Stimulated activated naive CD8-positive, alpha-beta T cell treated with anti-CD3 and anti-CD28 coated beads, Interleukin-15, amount 100 ng/mL, for 72 hours (primary cell): ENCODE measurements at places on chromosomes 13 and 19.

- no peak for DNase-seq
These were observed 472.5 kb downstream of the COG6 start for GRCh38 chr13:40127925-40128324.

DNA sequence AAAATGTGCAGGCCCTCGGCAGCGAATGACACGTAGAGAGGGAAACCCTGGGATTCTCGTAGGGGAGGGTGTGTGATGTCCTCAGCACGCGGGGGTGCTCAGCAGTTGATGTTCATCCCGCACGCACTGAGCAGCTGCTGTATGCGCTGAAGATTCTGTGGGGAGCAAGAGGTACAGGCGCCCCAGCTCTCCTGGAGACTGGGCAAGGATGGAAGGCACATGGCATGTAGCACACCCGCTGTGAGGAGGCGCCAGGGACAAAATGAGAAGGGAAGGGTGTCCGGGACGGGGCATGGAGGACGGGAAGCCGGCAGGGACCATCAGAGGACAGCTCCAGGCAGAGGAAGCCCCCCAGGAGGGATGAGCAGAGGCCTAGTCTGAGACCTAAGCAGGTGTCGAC lies 15.4 kb downstream of the ATP11A start:
- no peak for DNase-seq

GRCh38 chr13:34347784-34348573 lies 530.0 kb downstream of the RFC3 start:
- no peak for DNase-seq

- no peak for DNase-seq
These were observed 485.8 kb downstream of the ZNF536 start for GRCh38 chr19:30857966-30858490.

- DNase-seq: peak; percentile 97
These were observed 4.1 kb upstream of the EML2 start for GRCh38 chr19:45643024-45643926.

DNA sequence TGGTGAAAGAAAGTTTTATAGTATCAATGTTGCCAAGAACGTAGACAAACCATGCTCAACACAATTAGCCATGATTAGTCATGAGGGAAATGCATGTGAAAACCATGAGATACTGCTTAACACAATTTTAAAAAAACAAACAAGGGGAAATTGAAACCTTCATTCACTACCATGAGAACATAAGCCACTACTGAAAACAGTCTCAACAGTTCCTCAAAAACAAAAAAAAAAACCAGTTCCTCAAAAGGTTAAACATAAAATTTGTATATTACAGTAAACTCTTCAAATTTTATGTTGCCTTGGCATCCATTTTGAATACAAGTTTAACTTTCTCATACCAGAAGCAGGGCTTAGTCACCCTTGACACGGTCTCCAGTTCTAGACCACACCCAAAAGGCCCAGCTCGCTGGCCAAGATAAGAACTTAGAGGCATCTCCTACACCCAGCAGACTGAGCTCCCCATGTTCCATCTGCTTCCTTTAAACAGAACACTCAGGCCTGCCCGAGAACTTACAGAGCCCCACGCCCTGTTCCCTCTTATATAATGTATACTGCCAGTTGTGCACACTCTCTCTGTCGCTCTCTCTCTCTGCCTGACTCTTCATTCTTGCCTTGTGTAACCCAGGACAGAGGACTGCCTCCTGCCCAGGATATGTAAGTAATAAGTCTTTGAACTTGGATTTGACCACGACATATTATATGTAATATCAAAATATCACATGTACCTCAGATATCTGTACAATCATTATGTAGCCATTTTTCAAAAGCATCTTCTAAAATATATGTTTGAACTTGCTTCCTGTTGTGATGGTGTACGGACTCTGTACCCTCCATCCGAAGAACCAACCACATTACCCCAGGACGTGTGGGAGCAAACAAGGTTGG lies 67.4 kb downstream of the STK24 start:
- DNase-seq: peak; percentile 51

DNA sequence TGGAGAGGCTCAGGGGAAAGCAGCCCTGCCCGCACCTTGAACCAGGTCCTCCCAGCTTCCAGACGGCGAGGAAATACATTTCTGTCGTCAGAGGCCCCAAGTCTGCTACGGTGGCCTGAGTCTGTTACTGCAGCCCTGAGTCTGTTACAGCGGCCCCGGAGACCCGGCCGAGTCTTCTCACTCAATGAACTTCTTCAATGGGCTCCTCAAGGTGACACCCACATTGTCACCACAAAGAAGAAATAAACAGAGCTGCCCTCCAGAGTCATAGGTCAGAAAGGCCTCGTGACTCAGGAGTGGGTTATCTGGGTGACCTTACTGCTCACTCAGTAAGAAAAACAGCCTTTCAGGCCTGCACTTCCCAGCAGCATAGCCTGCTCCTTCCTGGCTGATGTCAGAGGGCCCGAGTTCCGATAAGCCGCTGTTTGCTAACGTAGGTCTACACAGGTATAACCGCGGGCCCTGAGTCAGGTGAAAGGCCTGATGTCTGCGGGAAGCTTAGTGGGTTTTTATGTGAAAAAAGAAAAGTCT lies 66.9 kb upstream of the TM9SF2 start:
- peak; percentile 79 for DNase-seq

GRCh38 chr19:52716522-52716921 lies 18.3 kb downstream of the ZNF611 start:
- no peak for DNase-seq
